Activated CD8-positive, alpha-beta T cell treated with anti-CD3 and anti-CD28 coated beads for 36 hours (primary cell): ENCODE measurements at places on chromosomes 12 and 14.

- DNase-seq, result no peak
Observed at GRCh38 chr12:65200007-65200665, 30.8 kb downstream of the LEMD3 start.

DNA sequence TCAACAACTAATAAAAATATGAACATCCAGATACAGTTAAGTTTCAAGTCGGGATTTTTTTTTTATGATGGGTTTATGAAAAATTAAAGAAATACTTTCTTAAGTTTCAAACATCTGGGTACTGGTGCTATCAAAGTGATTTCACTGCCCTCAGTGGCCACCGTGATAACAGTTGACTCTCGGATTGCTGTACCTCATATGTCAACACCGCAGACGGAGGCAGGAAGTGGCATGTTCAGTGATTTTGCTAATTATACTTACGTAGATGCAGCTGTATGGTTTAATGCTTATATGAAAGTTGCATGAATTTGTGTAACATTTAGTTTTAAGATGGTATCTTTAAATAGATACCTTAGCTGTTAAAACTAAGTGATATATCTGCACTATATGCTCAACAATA, 20.8 kb upstream of the FBLN5 start:
- DNase-seq, result peak; percentile 74

DNA sequence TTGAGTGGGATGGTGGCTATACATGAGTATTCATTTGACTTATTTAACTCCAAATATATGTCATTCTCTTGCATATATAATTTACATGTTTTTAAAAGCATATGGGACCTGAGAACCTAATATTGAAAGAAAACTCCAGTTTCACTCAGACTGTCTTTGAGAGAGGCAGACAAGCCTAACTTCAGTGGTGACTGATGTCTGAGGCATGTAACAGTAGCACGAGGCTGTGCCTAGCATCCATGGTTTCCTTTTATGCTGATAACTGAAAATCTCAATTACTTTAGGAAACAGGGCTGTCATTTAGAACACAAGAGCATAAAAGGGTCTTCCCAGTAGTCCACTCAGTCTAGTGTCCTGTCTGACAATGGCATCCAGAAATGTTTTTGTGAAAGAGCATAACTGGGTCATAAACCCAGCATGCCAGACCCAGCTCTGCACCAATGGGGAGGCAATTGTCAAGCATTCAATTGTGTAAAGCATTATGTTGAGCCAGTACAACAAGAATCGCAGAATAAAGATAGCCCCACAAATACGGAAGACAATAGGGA, 24.3 kb downstream of the MAPK1IP1L start:
- DNase-seq, result no peak

DNA sequence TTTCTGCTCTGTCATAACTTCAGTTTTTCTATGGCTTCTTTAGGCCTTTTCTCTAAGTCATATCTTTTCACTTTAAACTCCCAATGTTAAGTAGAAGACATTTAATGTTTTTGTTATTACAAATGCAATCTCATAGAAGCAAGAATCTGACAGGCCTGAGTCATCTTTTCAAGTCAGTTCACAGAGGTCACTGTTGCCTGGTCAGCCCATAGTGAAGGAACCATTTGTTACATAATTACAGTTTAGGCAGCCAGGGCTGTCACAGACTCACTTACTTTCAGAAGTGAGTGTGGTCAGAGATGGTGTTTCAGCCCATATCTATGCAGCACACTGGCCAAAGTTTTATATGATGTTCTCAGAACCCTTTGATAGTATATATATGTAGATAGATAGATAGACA, 46.5 kb downstream of the CCER1 start:
- no peak for DNase-seq

- peak; percentile 58 for DNase-seq
Observed at GRCh38 chr14:69708586-69709560, 58.1 kb upstream of the SRSF5 start.
